RCC 7860 (cell line): ENCODE measurements at places on chromosomes 7 and 10.

DNA sequence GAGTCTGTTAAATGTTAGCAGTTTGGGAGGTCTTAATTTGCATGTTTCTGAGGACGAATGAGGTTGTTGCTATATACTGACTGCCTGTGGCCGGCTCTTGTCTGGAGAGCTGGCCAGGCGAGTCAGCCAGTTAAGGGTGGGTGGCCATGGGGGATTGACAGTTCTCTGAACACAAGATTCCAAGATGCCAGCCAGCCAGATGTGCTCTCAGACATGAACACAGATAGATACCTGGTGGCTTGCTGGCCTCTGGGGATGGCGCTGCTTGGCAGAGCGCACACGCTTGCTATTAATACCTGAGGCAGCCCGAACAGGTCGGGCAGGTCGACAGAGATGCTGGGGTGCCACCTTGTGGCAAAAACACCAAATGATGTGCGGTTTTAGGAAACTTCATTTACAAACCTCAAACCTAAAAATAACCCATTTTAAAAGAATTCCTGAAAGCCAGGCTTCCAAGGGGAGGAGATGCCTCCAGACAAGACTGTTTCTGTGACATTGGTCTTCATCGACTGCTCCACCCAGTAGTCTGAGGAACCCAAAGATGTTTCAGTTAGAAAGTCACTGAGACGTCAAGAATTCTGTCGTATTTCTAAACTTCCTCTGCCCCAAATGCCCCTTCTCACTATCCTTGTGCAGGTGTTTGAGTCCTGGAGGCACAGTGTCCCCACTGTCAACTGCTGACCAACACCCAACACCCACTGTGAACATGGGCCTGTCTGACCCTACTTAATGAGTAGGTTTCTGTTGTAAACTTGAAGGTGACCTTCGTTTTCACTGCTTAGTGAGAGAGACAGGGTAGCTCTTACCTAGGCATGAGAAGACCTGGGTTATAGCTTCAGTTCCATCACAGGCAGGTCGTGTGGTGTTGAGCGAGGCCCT lies 123.4 kb downstream of the NT5C2 start:
- DNase-seq = peak; percentile 37

- DNase-seq = no peak
These were observed 30.5 kb upstream of the ZNF273 start for GRCh38 chr7:64872351-64873154.

GRCh38 chr7:102270178-102270887 lies 16.3 kb upstream of the SH2B2 start:
- DNase-seq = no peak

- DNase-seq = no peak
These were observed 49.9 kb upstream of the CAMK2B start for GRCh38 chr7:44375236-44375699.

DNA sequence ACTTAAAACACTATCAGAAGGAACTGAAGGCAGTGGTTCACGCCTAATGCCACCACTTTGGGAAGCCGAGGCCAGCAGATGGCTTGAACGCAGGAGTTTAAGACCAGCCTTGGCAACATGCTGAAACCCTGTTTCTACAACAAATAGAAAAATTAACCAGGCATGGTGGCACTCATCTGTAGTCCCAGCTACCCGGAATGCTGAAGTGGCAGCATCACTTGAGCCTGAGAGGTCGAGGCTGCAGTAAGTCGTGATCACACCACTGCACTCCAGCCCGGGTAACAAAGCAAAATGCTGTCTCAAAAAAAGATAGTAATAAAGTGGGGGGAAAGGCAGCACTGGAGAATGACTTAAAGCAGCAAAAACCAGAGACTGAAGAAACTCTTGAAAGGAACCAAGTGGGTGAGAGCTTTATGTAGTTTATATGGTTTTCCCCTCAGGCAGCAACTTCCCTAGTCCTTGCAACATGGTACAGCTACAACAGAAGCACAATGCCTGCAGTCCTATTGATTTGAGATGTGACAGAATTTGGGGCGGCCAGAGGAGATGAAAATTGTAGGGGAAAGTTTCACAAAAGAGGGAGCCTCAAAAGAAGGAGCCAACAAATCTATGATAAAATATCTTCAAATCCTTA lies 38.1 kb downstream of the GDI2 start:
- DNase-seq = no peak

DNA sequence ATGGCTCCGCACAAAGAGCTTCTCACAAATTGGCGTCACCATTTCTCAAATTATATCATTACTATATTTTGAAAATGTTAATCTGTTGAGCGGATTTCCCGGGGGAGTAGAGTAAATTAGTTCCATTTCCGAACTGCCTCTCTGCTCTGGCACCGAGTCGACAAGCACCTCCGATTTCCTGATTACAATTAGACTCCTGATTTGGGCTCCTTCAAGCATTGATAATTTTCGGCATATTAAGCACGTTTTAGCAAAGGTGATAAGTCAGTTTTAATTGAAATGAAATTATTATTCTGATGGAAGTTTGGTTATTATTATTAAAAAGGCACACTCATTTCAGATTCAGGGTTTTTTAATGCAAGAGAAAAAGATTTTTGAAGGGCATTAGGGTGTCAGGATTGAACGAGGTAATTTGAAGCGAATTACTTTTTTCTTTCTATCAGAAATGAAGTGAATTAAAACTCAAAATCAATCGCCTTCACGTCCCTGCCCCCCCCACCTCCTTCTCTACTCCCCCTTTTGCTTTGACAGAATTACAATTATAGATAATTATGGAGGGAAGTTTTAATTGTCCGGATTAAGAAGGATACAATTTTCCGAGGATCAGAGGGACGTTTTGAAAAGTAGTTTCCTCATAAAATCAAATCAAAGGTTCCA lies 4.0 kb upstream of the UNCX start:
- DNase-seq = no peak

GRCh38 chr10:124992462-124993344 lies 50.8 kb downstream of the ZRANB1 start:
- peak; percentile 39 for DNase-seq

DNA sequence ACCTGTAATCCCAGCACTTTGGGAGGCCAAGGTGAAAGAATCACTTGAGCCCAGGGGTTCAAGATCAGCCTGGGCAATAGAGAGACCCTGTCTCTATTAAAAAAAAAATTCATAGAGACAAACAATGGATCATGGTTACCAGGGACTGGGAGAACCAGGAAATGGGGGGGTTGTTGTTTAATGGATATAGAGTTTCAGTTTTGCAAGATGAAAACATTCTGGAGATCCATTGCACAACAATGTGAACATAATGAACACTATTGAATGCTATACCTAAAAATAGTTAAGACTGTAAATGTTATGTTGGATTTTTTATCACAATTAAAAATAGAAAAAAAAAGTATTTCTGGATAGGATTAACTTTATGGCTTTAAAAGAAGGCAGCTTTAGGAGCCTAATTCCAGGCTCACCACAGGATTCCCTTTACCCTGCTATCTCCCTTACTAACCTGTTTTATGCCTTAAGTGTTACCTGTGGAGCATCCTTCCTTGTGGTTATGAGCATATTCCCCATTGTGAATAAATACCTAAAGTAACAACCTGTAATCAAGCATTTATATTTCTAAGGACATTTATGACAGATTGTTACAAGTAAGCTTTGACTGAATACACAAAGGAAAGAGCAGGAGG lies 45.1 kb upstream of the SGCE start:
- DNase-seq = no peak

DNA sequence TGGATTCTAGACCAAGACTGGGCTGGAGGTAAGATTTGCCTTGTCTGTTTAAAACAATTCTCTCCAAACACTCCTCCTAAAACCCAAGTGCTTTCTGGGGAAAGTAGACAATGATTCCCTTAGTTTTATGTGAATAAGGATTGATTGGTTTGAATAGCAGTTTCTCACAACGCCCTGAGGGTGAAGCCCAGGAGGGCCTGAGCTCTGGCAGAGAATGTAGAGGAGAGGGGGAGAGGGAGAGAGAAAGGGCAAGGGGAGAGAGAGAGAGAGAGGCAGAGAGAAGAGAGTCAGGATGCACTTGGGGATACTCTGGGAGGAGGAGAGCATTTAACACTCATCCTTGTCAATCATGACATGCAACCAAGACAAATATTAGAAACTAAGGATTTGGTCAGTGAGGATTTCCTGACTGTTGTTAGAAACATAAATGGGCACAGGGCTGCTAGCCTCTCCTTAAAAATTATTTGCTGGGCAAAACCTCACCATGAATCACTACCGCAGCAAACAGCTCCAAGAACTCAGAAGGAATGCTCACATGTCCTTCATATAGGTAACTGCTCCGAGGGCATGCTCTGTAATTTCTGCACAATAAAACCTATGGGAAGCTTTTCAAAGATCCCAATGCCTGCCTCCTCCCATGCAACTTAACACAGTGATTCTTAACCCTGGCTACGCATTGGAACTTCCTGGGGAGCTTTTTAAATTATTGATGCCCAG lies 55.2 kb upstream of the RAPGEF5 start:
- DNase-seq = no peak

DNA sequence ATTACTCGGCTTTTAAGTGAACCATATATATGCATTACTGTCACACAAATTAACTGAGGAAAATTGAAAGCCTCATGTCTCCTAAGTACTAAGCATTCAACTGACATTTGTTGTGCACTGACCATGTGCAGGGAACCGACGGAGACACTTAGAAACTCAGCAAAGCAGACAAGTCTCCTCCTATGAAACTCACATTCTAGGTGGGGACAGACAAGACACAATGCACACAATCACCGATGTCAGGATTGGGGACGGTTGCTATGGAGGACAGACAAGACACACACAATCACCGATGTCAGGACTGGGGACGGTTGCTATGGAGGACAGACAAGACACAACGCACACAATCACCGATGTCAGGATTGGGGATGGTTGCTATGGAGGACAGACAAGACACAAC lies 134.0 kb downstream of the PTPRN2 start:
- no peak for DNase-seq

DNA sequence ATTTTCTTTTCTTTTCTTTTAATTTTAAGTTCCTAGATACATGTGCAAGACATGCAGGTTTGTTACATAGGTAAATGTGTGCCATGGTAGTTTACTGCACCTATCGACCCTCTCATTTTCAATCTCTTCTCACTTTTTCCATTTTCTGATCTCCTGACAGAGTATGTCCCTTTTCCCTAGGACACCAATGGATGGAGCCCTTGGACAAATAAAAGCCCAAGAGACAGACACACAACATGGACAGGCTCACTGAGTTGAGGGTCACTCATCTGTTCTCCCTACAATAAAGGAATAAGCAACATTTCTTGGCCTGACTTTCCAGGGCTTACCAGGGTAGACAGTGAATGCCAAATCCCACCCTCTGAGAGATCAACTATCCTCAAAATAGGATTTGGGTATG lies 15.2 kb upstream of the UBE2D1 start:
- DNase-seq = no peak

DNA sequence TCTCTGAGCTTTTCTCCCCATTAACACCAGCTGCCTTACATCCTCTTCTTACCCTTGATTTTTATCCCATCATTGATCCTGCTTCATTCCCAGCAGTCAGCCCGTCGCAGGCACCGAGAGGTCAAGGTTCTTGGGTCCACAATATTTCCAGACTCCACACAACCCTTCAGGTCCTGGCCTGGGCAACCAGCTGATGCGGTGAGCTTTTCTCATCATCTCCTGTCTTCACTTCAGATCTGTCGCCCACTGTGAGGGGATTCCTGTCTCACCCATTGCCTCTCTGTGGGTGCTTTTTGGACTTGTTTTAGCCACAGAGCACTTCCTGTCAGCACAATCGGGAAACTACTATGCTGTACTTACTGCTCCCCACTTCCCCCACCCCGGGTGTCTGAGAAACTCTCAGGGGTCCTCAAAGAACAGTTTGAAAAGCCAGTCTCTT lies 8.4 kb upstream of the PVRIG start:
- DNase-seq = no peak

DNA sequence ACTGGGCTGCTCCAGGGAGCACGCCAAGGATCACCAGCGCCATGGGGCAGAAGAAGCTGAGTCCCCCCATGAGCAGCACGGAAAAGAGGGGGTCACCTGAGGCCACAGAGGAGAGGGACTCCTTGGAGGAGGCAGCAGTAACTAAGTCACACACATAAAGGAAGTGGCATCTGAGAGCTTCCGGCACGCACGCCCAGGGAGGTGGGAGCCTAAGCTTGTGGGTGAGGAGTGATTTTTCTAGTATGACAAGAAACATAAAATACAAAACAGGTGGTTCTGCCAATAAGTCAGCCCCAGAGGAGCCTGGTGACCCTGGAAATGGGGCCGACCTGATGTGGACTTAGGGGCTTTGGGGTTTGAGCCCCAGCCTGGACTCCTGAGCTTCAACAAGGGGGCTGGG lies 60.8 kb downstream of the CARD11 start:
- no peak for DNase-seq

- no peak for DNase-seq
These were observed 16.6 kb upstream of the FAS start for GRCh38 chr10:88974012-88974411.

DNA sequence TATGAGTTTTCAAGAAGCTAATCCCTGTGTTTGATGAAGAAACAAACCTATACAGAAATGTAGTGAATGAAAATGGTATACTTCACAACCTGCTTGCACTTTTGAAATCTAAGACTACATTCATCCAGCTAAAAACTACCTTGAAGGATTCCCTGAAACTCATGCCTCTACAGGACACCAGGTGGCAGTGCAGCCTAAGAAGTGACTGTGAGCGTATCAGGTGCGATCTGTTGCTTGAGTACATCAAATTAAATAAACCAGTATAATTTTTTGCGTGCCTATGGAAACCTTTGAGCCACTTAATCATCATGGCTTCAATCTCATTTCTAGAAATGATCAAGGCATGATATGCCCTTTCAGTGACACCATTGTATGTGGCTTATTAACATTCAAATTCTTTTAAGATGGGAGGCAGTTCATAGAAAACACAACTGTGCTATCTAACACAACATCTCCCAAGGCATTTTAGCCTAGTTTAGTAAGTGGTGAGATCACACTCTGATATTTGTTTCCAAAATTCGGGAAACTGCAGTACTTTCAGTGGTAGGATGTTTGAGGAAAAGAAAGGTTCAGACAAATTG lies 57.4 kb downstream of the PPP1R17 start:
- DNase-seq = peak; percentile 67
